Dermis microvascular lymphatic vessel endothelial cell (primary cell): ENCODE measurements at places on chromosomes 16 and 17. TPM values are rescaled to one million over a fixed set of nuclear protein-coding genes. Genes with fewer than 3 reads are reported as not detected.

- DNase-seq = no peak
These were observed 5.6 kb downstream of the MRM3 start for GRCh38 chr17:787641-788221.

DNA sequence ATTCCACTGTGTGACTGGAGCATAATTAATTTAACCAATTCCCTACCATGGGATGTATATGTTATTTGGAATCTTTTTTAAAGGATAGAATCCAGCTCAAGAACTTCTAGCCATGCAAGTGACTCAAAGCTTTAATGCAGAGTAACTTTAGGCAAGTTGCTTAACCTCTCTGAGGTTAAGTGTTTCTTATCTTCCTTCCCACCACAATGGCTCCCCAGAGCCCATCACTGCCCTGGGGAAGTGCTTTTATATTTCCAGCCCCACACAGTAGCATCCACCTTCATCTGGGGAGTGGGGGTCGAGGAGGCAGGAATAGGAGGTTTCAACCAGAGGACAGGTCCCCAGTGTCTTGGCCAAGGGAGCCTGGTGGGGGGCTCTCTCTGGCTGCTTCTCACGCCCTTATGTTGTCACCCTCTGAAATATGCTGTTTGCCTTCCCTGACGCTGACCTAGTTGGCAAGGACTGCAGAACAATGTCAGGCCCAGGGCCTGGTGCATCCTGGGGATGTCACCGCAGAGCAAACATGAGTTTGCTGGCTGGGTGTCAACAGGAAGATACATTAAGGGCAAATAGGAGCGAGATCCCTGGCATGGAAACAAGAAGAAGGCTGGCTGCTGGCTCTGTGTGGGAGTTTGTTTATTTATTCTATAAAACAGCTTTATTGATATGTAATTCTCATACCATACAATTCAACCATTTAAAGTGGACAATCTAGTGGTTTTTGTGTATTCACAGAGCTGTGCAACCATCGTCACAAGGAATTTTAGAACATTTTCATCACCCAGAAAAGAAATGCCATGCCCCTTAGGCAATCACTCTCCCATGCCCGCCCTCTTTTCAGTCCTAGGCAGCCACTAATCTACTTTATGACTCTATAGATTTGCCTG lies 46.6 kb upstream of the WSB1 start:
- DNase-seq = peak; percentile 98

The ZNF594 gene
- 1.9 and 2.8 TPM in 2 replicates for total RNA-seq

The RNU2-1 gene
- not detected in 2 replicates for total RNA-seq

The CCL22 gene
- not detected in 2 replicates for total RNA-seq

The PRAC2 gene
- not detected in 2 replicates for total RNA-seq
